ENCODE measurements at places on chromosomes 3 and 15.

DNA sequence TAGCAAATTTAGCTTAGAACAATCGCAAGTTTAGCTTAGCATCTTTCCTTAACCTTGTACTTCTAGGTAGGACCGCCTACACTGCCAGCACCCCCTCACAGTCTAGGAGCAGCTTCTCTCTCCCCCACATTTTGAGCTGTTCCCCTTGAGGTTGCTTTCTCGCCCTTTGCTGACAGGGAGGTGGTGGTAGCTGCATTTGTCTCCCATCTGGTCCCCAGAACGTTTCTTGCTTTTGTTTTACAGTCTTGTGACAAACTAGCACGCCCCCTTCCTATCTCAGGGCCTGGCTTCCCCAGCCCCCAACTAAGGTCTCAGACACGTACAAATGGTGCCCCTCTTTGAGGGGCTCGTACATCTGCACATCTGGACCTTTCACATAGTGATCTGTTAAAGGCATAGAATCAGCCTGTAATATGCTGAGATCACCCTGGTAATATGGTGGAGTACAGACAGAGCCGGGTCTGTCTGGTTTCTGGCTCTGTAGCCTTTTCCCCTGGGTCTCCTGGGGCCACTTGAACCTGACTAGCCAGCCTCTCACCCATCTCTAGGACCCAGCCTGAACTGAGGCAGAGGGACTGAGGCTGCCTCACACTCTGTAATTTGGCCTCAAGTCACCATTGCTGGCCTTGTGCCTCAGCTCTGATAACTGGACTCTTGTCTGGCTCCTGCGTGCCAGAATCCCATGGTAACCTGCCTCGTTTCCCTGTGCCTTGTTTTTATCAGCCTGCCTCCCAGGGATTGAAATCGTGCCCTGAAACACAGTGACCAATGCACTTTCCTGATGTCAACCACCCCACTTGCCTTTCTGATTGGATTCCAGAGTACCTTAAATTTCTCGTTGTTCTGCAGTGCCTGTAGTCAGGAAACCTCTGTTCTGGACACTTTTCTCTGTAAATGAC, 27.7 kb downstream of the CRTC3 start:
- DNase-seq: peak; percentile 75

GRCh38 chr15:79944622-79945021, 26.4 kb downstream of the BCL2A1 start:
- DNase-seq: no peak

- no peak for DNase-seq
Measured at GRCh38 chr15:35197754-35198153, 112.7 kb upstream of the NANOGP8 start.

DNA sequence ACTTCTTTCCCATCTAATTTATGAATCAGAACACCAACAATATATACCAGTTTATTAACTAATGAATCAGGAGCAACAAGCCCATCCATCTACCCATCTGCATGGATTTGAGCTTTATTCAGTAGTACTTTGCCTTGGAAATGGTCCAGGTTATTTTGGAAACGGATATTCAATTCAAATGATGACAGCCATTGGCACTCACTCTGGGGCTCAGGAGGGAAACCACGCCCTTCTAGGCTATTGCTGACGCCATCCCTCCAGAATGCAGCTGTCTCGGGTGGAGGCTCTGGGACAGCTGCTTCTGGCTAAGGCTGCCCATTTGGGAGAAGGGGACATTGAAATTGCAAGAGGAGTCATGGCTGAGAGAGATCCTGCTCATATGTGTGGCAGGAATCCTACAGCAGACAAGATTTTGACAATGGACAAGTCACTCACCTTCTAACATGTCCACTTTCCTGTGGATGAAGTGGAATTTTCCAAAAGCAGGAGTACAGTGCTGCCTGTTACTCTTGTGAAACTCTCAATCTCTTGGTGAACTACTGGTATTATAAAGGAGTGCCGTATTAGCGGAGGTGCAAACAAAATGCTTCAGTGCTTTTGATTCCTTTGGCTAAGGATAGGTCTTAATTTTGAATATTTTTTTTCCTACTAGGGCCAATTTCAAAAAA, 29.3 kb upstream of the TRAK1 start:
- peak; percentile 96 for DNase-seq

DNA sequence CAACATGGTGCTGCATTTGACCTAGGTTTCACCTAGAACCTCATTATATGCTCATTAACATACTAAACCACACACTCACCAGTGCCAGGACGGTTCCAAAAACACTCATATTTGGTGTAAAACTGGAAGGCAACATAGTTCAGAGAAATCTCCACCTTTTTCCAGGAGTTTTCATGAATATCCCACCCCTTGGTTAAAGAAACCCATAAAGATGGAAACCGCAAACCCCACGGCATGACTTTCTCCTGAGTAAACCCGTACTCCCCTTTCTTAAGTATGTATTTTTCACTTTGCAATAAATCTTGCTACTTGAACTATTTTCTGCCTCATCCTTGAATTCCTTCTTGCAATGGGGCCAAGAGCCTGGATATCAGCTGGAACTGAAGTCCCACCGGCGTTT, 379.3 kb downstream of the MAGI1 start:
- no peak for DNase-seq

DNA sequence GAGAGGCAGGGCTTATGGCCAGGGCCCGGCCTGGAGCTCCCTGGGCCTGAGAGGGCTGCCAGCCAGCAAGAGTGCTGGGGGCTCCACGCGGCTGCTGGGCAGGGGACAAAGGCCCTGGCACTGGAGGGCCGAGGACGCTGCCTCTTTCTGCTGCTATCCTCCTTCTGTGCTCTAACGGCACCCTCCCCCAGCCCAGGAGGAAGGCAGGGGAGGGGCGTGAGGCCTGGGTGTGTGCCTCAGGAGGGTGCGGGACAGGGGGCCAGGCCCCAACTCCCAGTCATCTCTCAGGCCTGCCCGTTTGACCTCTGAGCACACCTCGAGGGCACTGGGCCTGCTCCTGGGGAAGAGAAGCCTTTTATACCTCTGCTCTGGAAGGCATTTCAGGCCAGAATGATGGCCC, 115.5 kb downstream of the ADCY5 start:
- no peak for DNase-seq

DNA sequence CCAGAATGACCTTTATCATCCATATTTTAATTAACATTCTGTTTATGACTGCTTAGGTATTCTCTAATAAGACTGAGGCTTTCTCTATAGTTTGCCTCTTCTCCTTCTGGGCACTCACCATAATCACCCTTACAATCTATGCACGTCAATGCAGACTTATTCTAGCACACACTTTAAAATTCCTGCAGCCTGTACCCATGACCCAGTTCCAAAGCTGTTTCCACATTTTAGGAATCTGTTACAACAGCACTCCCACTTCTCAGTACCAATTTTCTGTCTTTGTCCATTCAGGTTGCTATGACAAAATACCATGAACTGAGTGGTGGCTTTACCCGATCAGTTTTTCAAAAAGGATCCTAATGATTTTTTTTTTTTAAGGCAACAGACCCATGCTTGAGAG, 103.5 kb downstream of the SOX14 start:
- no peak for DNase-seq

GRCh38 chr15:26372706-26373105, 400.2 kb downstream of the GABRB3 start:
- no peak for DNase-seq

GRCh38 chr3:114480442-114480841, 186.6 kb downstream of the TIGIT start:
- DNase-seq: peak; percentile 34

GRCh38 chr3:12777171-12777570, 18.1 kb upstream of the TMEM40 start:
- no peak for DNase-seq

DNA sequence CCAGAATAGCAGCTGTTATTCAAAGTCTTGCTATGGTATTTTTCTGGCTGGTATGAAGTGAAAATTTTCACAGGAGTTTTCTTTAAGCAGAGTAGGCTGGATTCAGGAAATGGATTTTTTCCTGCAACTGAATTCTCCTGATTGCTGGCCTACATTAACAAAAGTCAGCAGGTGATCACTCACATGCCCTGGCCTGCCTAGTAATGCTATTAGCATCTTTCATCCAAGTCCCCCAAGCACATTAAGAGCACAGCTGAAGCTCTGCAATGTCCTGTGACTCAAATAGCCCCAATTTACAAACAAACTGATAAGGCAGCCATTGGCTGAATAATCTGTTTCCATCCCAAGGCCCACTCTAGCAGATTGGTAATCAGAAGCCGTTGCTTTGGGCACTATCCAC, 688.3 kb upstream of the LMCD1 start:
- no peak for DNase-seq

DNA sequence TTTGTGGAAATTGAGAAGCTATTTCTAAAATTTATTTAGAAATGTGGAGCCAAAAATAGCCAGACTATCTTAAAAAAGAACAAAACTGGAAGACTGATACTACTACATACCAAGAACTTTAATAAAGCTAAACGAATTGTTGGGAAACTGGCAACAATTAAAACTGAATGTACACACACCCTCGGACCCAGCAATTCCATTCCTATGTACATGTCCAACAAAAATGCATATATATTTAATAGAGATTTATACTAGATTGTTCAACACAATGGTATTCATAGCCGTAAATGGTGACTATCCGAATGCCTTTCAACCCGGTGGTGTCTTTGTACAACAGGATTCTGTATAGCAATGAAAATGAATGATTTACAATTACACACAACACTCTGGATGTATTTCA, 136.5 kb upstream of the RASGRP1 start:
- no peak for DNase-seq

DNA sequence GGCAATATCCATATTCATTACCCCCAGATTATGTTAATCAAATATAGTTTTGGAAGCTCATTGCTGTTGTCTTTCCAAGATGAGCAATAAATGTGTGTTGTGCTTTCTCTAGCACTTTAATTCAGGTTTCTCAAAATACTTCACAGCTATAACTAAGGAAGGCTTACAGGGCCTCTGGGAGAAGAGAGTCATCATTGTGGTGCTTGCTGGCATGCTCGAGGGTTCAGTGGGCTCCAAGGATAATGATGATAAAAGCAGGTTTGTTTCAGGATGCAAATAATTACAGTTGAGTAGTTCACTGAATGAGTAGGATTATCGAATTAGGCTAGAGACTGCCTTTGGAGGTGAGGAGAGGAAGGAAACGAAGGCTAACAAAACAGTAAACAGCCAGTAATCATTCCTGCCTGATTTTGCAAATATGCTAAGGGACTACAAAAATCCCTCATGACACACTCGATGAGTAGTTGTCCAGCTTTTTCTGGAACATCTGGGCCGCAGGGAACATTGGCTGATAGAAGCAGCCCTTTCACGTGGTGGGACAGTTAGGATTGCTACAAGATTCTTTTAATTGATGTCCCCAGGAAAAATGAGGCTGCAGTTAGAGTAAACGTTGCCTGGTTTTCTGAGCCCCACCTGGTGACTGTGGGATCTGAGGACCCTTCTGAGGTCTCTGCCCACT, 54.1 kb downstream of the SLC7A14 start:
- peak; percentile 65 for DNase-seq

- DNase-seq: no peak
Measured at GRCh38 chr3:155690921-155691320, 54.0 kb downstream of the PLCH1 start.

DNA sequence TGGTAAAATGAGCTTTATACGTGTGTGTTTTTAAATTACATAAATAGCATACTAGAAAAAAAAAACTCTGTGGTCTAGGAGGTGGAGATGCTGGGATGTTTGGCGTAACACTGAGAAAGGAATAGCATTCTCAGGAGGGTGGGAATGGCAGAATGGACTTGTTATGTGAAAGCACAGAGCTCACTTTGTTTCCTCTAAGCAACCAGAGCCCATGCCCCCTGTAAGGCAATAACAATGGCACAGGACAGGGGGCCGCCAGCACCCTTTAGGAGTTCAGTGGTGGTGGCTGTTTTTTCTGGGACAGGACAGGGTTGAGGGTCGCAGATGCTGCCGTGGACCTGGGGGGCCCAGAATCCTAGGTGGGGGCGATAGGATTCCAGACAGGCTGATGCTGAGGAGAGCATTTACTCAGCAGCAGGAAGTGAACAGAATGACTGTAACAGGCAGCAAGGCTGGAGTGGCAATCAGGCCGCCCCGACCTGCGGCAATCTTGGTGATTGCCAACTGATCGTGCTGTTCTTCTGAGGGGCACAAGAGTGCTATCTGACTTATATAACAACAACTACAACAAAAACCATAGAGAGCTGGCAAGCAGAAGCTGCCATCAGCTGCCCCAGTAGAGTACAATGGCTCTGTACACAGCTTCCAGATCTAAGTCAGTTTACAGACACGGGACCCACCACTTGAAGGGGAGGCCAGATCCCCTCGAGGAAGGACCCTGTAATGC, 160.4 kb downstream of the UACA start:
- no peak for DNase-seq

- no peak for DNase-seq
Measured at GRCh38 chr3:185754920-185755319, 69.9 kb downstream of the IGF2BP2 start.

- DNase-seq: no peak
Measured at GRCh38 chr15:55195996-55196395, 745 bp downstream of the RSL24D1 start.

DNA sequence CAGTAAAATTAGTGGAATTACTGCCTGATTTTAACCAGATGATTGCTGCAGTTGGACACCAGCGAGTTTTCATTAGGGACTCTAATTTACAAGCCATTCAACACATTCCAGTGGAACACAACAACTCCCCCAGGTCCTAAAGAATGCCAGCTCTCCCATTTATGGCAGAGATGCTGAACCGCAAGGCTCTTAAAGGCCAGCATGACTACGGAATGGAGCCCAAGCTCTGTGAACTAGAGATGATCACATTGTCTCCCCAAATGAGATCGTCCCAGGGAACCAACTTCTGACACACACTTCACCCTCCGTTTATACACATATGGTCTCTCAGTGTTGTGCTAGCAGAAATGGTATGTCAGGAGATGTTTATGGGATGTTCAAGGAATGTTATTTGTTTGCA, 446.2 kb upstream of the NR2F2 start:
- DNase-seq: peak; percentile 92

- DNase-seq: no peak
Measured at GRCh38 chr3:28078536-28078935, 162.9 kb upstream of the CMC1 start.

- DNase-seq: peak; percentile 17
Measured at GRCh38 chr15:80951941-80952340, 37.7 kb downstream of the MESD start.

DNA sequence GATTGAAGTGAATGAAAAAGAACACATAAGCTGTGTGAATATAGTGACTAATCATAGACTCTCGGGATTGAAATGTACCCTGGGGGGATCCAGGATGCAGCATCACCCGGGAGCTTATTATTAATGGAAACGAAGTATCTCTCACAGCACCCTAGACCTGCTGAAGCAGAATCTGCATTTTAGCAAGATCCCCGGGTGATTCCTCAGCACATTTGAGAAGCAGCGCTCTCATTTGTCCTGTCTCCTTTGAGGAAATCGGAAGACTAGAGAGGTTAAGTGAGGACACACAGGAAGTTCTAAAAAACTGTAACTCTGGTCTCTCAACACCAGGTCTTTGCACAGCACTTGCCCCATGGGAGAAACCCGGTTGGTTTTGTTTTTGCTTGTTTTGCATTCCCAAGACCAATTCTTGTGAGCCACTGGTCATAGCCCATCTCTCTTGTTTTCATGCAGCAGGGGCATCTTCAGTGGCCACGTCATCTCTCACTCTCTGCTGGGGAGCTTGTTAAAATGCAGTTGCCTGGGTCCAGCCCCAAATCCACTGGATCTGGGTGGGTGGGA, 30.2 kb downstream of the ZNF710 start:
- DNase-seq: peak; percentile 77
